HuH-7.5 (cell line): ENCODE measurements at places on chromosomes 7 and 10.

- peak; percentile 91 for DNase-seq
Observed at GRCh38 chr7:1087952-1088920, at the start of gene GPER1. GPER1 (plus strand) TSS chr7:1088113; CDS start chr7:1091729, 3,616 bp downstream.

DNA sequence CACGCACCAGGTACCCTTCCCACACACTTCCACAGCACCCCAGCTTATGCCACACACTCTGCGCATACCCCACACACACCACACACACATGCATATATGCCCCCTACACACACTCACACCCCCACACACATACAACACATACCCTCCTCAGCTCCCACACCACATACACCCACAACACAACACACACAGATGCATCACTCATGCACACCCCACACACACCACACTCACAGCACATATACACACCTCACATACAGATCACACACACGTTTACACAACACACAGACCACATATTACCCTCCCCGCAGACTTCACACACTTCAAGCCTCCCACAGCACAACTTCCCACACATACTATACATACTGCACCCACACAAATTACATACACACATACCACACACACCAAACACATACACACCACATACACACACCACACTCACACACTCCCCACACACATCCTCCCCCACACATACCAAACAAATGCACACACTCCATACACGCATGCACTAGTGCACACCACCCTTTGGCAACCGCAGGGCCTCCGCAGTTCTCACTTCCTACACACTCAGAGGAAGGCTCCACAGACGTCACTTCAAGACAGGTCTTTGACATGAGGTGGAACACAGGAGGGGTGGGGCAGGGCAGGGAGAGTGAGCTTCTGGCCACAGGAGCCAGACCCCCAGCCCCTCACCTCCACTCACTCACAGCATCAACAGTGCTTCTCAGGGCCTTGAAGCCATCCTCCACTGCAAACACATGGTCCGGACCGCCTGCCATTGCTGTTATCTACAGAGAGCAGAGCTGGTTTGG is 18.5 kb upstream of the ANTXRL start:
- no peak for DNase-seq

- no peak for DNase-seq
Observed at GRCh38 chr10:110857265-110858171, 14.2 kb upstream of the PDCD4 start.

- no peak for DNase-seq
Observed at GRCh38 chr10:29099001-29099400, 189.9 kb upstream of the LYZL1 start.

GRCh38 chr10:102652170-102652916 is 8.1 kb downstream of the TRIM8 start:
- DNase-seq: no peak

DNA sequence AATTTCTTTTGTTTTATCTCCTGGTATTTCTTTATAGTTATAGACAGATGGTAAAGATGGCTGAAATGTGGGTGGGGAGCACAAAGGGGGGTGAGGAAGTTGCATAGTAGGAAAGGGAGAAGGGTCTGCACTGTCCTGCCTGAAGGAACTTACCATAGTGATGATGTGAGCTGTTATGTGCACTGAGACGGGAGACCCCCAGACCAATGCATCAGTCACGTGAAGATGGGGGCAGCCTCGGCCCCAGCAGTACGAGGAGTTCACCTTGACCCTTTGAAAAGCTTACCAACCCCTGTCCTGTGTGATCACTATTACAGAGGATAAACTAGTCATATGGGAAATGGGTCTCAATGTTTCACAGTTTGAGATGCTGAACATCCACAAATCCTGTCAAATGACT is 316.3 kb downstream of the TNS3 start:
- DNase-seq: no peak
